Neural crest cell (in vitro differentiated cells): ENCODE measurements at places on chromosomes 7 and 10. TPM values are rescaled to one million over a fixed set of nuclear protein-coding genes. Genes with fewer than 3 reads are reported as not detected.

MACC1 gene
- 0.12 TPM in 1 of 2 replicates, not detected in the other for total RNA-seq

PCLO gene
- total RNA-seq, result 3.5 TPM in 2 replicates

DNA sequence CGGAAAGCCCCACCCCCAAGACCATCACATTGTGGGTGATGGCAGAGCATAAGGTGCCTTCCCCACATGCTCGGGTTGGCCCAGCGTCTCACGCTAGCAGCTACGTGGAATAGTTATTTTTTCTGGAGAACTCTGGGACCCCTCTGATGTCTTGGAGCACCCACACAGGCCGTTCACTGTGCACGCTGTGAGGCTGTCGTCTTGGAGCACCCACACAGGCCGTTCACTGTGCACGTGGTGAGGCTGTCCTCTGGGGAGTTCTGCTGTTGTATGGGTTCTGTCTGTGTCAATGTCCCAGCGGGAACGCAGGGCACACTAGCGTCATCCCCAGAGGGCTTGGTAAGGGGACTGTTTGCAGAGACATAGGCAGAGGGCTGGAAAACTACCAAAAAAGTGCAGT, 38.8 kb upstream of the FAM20C start:
- no peak overlapping the region for H3K4me3 ChIP-seq
- no peak overlapping the region for H3K27ac ChIP-seq
- no peaks in the 10 kb centered on the region for H3K36me3 ChIP-seq
- peaks cover 4% of the 10 kb centered on the region for H3K27me3 ChIP-seq
- H3K4me1 ChIP-seq, result peaks cover 15% of the 10 kb centered on the region

ATRNL1 gene
- 44.1 and 46.9 TPM in 2 replicates for total RNA-seq

GRCh38 chr10:20885678-20886077, 11.4 kb downstream of the NEBL start:
- H3K4me1 ChIP-seq, result peaks cover 11% of the 10 kb centered on the region
- H3K4me3 ChIP-seq, result no peak overlapping the region
- no peak for DNase-seq
- H3K36me3 ChIP-seq, result no peaks in the 10 kb centered on the region
- H3K27ac ChIP-seq, result no peak overlapping the region

DNA sequence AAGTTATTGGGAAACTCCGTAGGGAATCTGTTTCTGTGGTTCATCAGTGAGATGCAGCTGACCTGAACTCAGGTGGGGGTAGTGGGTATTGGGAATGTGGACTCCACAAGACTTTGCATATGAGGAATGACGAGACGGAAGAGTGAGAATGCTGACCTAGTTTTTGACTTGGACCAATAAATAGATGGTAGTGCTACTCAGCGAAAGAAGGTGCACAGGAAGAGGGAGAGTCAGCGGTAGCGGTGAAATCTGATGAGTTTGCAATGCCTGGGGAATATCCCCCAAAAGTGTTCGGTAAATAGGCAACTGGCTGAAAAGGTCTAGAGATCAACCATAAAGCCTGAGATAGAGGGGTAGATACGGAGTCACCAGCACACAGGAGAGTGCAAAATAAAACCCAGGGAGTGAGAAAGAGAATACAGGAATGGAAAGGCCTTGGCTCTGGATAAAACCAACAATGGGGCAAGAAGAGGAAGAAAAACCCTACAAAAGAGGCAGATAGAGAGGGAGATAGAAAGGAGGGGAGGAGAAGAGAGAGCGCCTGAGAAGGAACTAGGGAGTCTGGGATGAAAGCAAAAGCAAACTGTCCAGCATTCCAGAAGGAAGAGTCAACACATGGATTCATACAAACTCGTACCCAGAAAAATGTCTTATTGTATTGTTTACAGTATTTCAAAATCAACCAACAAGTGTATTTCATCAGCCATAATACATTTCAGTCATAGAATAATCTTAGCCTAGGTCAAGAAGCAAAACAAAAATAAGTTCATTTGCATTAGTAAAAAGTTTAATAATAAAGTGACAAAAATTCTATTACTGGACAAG, 5.4 kb downstream of the ARHGAP21 start:
- H3K4me3 ChIP-seq, result no peak overlapping the region
- no peak overlapping the region for H3K27ac ChIP-seq
- peaks cover 3% of the 10 kb centered on the region for H3K36me3 ChIP-seq

DNA sequence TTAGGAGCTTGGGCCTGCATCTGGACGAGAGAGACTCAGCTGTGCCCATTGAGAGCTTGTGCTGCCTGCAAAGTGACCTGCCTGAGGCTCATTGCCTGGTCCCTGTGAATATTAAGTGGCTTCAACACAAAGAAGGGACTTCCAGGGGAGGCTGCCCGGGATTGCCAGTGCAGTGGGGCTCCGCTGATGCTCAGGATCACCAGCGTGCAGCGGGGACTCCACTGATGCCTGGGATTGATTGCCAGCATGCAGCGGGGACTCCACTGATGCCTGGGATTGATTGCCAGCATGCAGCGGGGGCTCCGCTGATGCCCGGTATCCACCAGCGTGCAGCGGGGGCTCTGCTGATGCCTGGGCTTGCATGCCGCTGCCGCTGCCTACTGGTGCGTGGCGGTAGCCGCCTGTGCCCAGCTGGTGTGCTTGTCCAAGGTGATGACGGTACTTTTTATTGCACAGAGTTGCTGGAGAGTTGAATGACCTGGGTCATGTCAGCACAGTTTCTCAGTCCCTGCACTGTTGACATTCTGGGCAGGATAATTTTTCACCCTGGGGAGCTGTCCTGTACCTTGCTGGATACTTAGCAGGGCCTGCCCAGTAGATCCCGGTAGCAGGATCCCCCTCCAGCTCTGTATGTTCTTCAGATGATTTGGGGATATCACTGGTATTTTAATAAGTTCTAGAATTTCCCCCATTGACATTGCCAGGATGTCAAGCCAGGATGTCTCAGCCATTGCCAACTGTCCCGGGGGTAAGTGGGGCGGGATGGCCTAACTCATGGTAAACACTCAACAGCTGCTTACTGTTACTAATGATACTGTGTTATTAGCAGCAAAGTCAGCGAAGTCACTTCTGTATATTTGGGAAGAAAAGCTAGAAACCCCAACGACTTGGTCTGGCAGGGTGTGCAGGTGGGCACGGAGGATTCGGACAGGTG, 13.0 kb downstream of the DOCK1 start:
- H3K36me3 ChIP-seq, result peaks cover 8% of the 10 kb centered on the region
- H3K27ac ChIP-seq, result peak overlapping the region; percentile 95
- H3K27me3 ChIP-seq, result no peaks in the 10 kb centered on the region

GRCh38 chr10:43863859-43864591, 215.3 kb upstream of the ZNF32 start:
- DNase-seq, result no peak
- no peak overlapping the region for H3K4me3 ChIP-seq
- H3K27ac ChIP-seq, result peak overlapping the region; percentile 21
- no peaks in the 10 kb centered on the region for H3K36me3 ChIP-seq
